ENCODE measurements at places on chromosomes 2 and 18.
A peak's percentile ranks its signal among the peaks of the same experiment; 100 is the strongest.

- no peak for DNase-seq
Measured at GRCh38 chr2:74097574-74097973, 50.1 kb downstream of the BOLA3 start.

DNA sequence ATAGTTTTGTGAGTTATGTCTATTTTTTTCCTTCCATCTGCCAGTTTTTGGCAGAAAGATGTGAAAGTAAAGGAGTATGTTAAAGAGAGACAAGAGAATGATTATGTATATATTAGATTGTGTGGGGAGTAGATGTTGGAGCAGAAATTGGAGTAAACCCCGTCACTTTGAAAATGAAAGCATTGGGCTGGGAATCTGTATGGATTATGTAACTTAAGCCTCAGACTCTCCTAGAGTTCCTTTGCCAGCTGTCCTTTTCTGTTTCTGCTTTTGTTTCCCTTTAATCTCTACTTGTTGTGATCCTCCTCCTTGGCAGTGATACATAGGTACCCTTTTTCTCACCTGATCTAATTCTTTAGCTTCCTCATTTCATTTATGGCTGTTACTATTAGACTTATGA lies 19.2 kb downstream of the CCDC138 start:
- no peak for DNase-seq

DNA sequence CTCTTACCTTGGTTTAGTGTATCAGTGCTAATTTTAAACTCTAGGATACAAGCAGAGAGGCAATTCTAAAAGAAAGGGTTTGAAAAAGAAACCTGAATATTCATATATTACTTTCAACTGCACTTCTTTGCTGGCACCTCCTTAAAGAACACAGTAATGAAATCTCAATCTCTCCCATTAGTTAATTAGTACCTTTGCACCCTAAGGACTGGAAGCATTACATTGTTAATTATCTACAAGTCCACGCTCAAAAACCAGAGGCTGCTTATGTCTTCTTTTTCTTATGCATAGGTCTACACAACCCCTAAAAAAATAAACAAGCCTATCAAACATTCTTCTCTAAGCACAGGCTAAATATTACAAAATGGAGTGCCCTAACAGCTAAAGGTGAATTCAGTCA lies 20.2 kb downstream of the EPHA4 start:
- no peak for DNase-seq

- DNase-seq = no peak
Measured at GRCh38 chr18:69109686-69110085, 291.0 kb upstream of the DOK6 start.

GRCh38 chr2:216056739-216057138 lies 24.9 kb downstream of the PECR start:
- no peak for DNase-seq

- no peak for DNase-seq
Measured at GRCh38 chr2:122307763-122308162, 552.3 kb downstream of the TSN start.

GRCh38 chr18:78497641-78498040 lies 482.0 kb upstream of the SALL3 start:
- no peak for DNase-seq

DNA sequence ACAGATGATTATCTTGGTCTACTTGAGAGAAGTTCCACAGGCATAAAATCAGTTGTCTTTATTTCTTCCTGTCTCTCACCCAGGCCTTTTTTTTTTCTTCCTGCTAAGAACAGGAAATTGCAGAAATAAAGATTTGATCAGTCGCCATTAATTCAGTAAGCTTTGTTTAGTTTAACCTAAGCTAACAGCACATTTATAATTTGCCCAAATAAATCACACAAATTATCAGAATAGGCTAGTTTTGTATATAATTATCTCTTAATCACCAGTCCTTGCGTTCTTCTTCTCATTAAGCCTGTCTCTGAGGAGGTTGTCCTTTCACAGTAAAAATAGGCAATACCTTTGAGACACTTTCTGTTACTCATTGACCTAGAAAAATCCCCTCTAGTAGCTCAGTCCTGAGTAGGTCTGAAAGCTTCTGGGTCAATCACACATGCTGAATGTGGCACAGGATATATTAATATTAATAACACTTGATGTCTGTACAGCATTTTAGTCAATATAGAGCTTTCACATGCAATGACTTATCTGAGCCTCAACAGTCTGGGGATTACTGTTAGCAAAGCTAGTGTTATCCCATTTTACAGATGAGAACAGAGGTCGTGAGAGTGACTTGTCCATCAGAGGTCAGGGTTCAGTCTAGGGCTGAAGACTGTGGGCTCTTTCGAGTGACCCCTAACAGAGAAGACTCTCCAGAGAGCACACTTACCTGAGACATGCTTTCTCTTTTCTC lies 11.2 kb upstream of the STK17B start:
- no peak for DNase-seq

GRCh38 chr2:86274265-86274917 lies 63.0 kb downstream of the REEP1 start:
- DNase-seq = no peak

- no peak for DNase-seq
Measured at GRCh38 chr2:120228503-120228902, 5.3 kb upstream of the TMEM185B start.

DNA sequence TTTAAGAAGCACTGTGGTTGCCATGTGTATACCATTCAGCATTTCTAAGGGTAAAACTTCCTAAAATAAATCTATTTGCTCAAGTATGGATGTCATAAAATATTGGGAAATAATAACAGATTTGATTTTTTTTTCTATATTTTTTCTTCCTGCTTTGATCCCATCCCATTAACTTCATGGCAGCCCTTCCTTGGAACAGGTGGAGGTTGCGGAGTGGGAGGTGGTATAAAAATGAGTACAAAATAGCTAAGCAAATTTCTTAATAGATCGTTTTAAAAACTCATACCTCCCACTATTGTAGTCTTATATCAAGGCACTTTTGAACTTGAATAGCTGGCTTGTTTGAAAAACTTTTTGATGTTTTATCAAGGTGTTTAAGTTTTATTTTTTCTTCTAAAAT lies 152.1 kb upstream of the KYNU start:
- DNase-seq = no peak

GRCh38 chr18:21300035-21300907 lies 58.2 kb downstream of the GREB1L start:
- DNase-seq = no peak

GRCh38 chr2:211181626-211182025 lies 625.2 kb downstream of the CPS1 start:
- DNase-seq = no peak

GRCh38 chr2:172046080-172046678 lies 39.1 kb upstream of the DLX1 start:
- no peak for DNase-seq

- no peak for DNase-seq
Measured at GRCh38 chr2:152475982-152476381, 141.0 kb downstream of the FMNL2 start.

DNA sequence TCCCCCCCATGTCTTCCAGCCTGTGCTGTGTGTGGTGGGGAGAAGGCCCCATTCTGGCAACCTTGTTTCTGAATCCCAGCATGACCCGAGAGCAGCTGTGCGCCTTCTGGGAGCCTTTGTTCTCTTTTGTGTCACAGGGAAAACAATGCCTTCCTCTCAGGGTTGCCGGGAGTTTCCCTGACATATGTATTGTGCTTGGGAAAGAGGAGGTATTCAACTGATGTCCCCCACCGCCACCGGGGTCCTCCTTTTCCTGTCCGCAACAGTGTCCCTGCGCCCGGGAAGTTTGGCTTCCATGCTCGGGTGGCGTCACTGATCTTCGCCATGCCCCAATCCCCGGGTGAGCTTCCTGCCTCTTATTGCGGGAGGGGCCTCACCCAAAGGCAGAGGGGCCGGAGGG lies 77.5 kb upstream of the ASB18 start:
- no peak for DNase-seq

DNA sequence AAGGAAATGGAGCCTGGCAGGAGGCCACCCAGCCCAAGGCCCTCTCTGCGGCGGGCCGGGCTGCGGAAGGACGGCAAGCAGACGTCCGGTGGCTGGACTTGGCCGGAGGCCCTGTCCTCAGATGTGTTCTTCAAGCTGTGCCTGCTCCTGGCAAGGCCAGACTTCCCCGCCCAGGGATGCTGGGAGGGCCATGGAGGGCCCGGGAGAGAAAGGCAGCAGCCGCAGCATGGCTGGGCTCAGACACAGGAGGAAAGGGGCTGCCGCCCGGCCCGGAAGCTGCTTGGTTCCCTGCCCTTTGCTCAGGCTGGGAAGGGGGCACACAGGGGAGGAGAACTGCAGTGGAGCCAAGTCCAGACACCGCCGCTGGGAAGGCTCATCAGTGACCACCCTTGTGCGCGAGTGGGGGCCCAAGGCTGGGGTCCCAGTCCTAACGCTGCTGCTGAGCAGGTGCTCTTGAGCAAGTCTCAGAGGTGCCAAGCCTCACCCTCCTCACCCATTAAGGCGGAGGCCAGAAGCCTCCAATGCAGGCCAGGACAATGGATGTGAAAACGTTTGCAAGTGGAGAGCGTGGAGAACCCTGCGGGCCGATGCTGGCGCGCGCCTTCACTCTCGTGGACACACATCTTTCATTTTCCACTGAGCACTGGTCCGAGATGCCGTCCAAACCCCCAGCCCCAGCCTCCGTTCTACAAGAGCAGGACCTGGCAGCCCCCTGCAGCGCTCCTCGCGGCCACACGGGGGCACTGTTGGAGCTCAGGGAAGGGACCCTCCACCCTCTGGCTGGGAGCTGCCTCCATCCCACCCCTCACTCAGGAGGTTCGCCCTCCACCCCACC lies 7.9 kb downstream of the CROCC2 start:
- peak; percentile 76 for DNase-seq

- DNase-seq = no peak
Measured at GRCh38 chr2:7899241-7899640, 782.6 kb upstream of the ID2 start.

DNA sequence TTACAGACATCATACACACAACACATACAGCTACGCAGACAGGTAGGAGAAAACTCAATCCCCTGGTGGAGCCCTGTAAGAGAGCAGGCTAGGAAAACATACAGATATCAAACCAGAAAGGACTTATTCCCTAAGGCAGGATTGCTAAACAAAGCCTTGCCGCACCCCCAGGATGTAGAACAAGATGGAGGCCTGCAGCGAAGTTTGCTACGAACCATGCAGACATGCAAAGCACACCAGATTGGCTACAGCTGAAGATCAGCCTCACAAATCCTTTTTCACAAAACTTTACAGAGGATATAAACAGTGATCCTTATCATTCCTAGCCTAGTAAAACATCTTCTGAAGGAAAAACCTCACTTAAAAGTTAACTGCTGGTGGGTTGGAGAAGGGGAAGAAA lies 28.3 kb downstream of the C18orf54 start:
- DNase-seq = no peak

GRCh38 chr2:114294741-114295140 lies 147.7 kb upstream of the DPP10 start:
- no peak for DNase-seq

- no peak for DNase-seq
Measured at GRCh38 chr2:85802354-85803103, 48.7 kb downstream of the ATOH8 start.

DNA sequence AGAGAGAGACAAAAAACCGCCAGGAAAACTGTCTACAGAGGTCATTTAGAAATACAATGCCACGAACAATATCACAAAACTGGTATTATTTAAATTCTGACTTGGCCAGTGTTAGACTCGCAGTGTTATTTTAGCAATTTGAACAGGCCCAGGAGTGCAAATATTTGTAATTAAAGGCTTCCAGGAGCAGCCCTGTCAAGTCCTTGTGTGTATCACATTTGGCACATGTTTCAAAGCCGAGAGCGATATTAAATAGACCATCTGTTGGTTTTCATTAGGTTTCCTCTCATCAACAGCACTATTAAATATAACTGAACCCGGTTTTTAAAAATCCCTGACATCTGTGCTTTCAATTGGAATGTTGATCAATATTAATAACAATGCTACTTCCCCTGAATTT lies 656.9 kb downstream of the TSN start:
- no peak for DNase-seq

DNA sequence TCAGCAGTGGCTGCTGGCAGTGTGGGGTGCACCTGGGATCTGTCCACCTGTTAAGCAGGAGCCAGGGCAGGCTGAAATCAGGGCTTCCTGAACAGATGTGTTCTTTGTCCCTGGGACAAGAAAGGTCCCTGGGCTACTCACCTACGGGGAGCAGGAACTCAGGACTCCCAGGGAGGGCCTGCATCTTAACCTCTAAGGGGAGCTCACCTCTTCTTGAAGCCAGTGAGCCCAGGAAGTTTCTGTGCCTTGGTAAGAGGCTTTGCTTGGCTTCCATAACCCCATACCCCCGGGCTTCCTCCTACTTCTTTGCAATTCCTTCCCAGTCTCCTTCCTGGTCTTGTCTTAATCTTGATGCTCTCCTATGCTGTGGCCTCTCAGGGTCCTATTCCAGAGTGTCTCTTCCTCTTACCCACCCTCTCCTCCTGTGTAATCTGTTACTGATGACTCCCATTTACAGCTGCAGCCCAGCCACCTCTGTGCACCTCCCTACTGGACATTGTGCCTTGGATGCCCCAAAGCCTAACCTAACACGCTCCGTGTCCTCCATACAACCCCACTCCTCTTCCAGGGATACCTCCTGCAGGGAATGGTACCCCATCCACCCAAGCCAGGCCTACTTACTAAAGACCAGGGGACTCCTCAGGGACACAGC lies 55.7 kb upstream of the MAPRE3 start:
- no peak for DNase-seq

- no peak for DNase-seq
Measured at GRCh38 chr2:16102976-16103380, 162.6 kb downstream of the MYCN start.

DNA sequence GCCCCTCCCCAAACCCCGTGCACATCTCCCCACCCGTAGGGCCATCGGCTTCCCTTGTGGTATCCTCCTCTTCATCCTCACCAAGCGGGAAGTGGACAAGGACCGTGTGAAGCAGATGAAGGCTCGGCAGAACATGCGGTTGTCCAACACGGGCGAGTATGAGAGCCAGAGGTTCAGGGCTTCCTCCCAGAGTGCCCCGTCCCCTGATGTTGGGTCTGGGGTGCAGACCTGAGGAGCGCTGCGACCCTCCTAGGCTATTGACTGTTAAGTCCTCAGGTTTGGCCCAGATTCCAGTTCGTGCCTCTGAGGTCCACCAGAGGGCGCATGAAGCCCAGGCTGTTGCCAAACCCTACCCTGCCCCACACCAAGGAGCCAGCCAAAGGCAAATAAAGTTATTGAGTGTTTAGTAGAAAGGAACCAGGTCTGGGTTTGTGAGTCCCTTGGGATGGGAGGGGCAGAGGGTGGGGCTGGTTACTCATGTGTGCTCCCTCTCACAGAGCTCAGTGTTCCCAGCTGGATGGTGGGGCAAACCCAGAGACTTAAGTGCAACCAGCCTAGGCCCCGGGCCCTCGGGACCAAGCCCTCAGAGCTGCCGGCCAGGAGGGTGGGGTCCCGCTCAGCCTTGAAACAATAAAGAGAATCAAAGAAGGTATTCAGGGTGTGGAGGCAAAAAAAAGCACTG lies 2.4 kb downstream of the PNKD start:
- DNase-seq = peak; percentile 71

DNA sequence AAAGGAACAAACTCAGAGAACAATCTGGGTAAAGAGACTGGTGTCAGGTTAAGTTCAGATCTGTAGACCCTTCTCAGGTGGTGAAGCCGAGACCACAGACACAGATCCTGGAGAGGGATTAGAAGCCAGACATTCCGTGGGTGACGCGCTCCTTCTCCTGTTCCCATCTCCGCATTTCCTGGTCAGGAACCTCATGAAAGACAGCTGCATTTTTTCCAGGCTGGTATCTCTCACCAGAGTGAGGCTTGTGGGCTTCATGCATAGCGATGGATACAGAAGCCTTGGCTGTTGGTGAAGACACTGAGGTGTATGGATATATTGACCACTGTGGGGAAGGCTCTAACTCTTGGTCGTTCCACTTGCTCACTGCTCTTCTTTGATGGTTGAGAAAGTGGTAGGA lies 152.6 kb downstream of the FAM210A start:
- DNase-seq = no peak

GRCh38 chr2:75462721-75463120 lies 98.0 kb downstream of the EVA1A start:
- no peak for DNase-seq

Data from stimulated activated CD4-positive, alpha-beta T cell treated with anti-CD3 and anti-CD28 coated beads, Interleukin-2, amount 100 ng/mL, for 48 hours (primary cell).